EL (cell line): ENCODE measurements at places on chromosomes 11 and 22.
A peak's percentile ranks its signal among the peaks of the same experiment; 100 is the strongest.

GRCh38 chr11:92819830-92820229, 149.6 kb upstream of the MTNR1B start:
- DNase-seq, result peak; percentile 8

DNA sequence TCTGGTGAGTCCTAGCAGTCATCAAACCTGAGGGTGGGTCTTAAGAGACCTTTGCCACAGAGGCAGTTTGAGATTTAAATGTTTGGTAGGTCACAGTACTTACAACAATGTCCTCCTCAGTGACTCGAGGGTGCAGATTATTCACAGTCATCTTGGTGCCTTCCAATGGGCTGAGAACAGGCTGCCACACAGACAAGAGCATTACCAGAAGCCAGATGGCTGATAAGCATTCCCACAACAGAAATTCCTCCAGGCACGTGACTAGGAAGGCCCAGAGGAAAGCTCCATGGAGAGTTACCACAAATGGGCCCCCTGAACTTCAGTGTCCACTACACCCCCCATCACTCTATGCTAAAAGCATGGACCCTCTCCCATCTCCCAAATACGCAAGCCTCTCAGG, 19.2 kb downstream of the POLDIP3 start:
- DNase-seq, result no peak

GRCh38 chr22:29816128-29816527, 21.9 kb downstream of the ASCC2 start:
- DNase-seq, result no peak

GRCh38 chr11:61747192-61747966, 5.1 kb upstream of the MYRF start:
- DNase-seq, result peak; percentile 65

DNA sequence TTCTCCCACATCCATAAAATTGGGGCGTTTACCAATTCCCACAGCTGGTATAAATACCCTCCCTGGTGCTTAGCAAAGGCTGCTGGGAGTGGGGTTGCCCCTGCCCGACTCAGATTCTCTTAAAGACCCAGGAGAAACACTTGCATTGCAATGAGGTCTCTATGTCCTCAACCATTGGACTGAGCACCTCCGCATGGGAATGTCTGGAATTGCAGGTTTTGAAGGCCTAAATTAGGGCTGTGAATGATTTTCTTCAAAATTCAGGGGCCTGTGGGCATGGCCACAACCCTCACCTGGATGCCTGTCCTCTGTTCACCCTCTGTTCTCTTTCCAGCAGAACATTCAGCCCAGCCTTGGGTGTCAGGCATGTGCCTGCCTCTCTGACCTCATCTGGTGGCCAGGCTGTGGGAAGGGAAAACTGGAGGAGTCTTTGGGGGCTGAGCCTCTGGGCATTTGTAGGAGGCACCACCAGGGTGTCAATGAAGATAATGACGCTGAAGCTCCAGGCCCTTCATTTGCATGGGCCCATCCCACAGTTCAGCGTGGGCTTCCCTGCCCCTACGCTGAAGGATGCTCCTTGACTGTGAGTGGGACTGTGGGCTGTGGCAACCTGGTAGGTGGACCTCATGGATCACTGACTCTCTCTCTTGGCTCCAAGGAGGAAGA, 52.7 kb upstream of the MYEOV start:
- no peak for DNase-seq

DNA sequence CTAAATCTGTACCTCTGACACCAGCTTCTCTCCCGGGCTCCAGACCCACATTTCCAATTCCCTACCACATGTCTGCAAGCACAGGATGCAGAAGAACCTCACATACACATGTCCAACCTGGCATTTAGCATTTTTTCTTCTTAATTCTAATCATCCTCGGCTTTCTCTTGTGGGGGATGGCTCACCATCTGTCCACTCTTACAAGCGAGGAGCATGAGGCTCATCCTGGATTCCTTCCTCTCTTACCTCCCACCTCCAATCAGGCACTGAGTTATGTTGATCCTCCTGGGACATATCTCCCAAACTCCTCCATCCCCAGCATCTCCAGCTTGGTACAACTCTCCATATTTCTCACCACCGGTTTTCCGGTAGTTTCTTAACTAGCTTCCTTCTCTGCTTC, 149.8 kb upstream of the LARGE1 start:
- DNase-seq, result no peak

GRCh38 chr22:43446037-43446803, 34.4 kb downstream of the MPPED1 start:
- no peak for DNase-seq
